ENCODE measurements at places on chromosomes 6 and 20. TPM values are rescaled to one million over a fixed set of nuclear protein-coding genes. Genes with fewer than 3 reads are reported as not detected.

DNA sequence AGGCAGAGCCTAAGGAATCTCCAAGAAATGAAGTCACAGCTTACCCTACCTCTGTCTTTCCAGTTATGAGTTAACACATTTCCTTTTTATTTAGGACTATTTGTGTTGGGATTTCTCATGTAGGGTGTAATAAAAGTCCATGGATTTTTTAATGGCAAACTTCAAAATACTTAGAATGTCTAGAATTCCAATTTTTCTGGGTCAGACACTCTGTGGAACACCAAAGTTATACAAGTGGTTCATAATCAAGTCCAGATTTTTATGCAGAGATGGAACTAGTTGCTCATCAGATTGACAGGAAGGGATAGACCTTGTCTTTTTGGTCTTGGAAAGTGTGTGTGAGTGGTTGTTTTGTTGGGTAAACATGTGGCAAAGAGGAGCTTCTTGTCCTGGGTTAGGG lies 303.5 kb upstream of the RNF24 start:
- H3K4me1 ChIP-seq, result no peaks in the 10 kb centered on the region
- no peak for DNase-seq
- no peak overlapping the region for H3K4me3 ChIP-seq

F13A1 gene
- not detected for polyA plus RNA-seq

DNA sequence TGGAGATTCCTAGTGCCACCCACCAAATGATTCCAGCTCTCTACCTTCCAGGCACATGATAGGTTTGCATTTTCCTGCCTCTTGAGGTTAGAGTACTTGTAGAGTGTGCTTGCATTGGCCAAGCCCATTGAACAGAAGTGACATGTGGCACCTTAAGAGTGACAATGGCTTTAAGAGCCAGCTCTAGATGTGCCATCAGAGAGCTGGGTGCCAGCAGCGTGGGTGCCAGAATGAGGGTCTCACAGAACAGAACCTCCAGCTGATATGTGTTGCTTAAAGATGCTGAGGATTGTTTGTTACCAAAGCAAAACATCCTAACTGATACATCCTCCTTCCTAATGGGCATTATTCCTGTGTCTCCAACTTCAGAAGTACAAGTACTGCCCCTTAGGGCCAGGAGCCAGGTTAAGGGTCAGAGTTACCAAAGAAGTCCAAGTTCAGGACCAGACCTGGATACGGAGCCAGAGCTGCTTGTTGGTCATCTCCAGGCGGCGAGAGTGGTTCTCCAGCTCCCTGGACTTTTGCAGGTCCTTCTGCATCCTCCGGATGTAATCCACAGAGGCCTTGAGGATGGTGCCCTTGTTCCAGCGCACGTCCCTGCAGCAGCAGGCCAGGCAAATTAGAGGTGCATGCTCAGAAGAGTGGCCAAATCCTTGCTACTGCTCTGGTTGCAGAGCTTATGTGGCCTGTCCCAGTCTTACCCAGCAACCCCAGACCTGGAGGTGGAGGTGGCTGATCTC lies 47.5 kb downstream of the MDFI start:
- no peak overlapping the region for H3K4me3 ChIP-seq
- H3K27me3 ChIP-seq, result no peaks in the 10 kb centered on the region
- H3K27ac ChIP-seq, result no peak overlapping the region
- no peak for DNase-seq

DNA sequence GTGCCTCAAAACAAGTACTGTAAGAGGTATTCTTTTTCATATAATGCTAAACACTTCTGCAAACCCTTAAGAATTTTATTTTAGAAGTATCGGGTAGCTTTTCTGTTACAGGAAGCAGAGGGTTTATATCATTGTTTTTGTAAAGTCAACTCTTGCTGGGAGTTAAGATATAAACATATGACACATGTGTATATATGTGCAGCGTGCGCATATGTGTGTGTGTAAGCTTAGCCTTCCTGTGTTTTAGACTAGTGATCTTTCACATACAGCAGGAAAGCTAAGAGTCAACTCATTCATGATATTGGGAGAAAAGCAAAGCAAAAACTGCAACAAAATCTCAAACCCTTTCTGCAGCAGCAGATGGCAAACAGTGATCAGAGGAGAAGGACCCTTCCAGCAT lies 102.4 kb downstream of the ARID1B start:
- H3K27ac ChIP-seq, result no peak overlapping the region
- no peaks in the 10 kb centered on the region for H3K27me3 ChIP-seq
- DNase-seq, result no peak
- no peak overlapping the region for H3K4me3 ChIP-seq

LPA gene
- polyA plus RNA-seq, result not detected

GRCh38 chr6:38163186-38164130 lies 343.9 kb downstream of the ZFAND3 start:
- no peak for DNase-seq
- no peak overlapping the region for H3K27ac ChIP-seq
- no peaks in the 10 kb centered on the region for H3K27me3 ChIP-seq
- H3K36me3 ChIP-seq, result no peaks in the 10 kb centered on the region
- H3K4me3 ChIP-seq, result no peak overlapping the region

C20orf144 gene
- 0.12 TPM for polyA plus RNA-seq

POU5F1 gene
- polyA plus RNA-seq, result not detected

GRCh38 chr20:53683506-53683905 lies 89.9 kb upstream of the ZNF217 start:
- H3K36me3 ChIP-seq, result no peaks in the 10 kb centered on the region
- no peak overlapping the region for H3K4me3 ChIP-seq
- H3K4me1 ChIP-seq, result peaks cover 12% of the 10 kb centered on the region
- H3K27me3 ChIP-seq, result no peaks in the 10 kb centered on the region
- H3K27ac ChIP-seq, result no peak overlapping the region

DNAH8 gene
- under 0.01 TPM for polyA plus RNA-seq

GRCh38 chr6:16533210-16533609 lies 228.1 kb downstream of the ATXN1 start:
- no peaks in the 10 kb centered on the region for H3K4me1 ChIP-seq
- H3K4me3 ChIP-seq, result no peak overlapping the region

PACSIN1 gene
- 0.02 TPM for polyA plus RNA-seq

HEY2 gene
- polyA plus RNA-seq, result not detected

DNA sequence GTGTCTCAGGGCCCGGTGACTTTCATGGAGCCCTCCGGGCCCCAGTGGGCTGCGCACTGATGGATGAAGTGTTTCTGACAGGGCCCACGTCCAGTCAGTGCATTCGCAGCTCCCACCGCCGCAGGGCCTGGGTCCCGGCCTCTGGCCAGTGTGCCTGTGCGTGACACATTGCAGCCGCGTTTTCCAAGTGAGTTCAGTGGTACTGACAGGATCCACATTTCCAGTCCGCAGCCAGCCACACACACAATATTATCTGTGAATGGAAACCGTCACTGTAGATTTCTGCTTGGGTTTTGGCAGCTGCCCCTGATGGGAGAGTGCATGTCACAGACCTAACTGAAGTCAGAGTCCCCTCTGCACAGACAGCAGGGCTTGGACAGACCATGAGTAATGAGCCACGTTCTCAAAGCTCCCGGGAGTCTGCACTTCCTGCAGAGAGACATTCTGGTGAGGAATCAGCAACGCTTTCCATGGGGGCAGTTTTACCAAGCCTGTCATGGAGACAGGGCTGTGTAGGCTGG lies 171.4 kb downstream of the MYLK4 start:
- no peak overlapping the region for H3K27ac ChIP-seq
- H3K4me1 ChIP-seq, result no peaks in the 10 kb centered on the region
- no peaks in the 10 kb centered on the region for H3K27me3 ChIP-seq

DNA sequence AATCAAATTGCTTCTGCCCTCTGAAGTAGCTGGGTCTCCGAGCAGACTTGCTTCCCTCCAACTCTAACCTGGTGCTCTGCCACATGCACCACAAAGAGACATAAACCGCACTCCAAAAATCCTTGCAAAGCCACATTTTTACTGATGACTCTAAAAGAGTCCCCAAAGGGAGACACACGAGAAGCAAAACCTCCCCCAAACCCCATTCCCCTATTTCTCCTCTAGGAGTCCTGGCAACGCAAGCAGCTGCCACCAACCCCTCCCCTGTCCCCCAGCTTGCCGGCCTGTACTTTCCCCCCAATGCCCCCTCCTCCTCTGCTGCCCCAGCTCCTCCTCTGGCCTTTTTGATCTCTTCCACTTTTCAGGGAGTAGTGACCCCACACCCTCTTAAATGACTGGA lies 180.1 kb upstream of the ARID1B start:
- no peak overlapping the region for H3K27ac ChIP-seq
- no peak for DNase-seq
- peaks cover 8% of the 10 kb centered on the region for H3K4me1 ChIP-seq

RAB44 gene
- polyA plus RNA-seq, result 0.12 TPM

- H3K36me3 ChIP-seq, result peaks cover 8% of the 10 kb centered on the region
- peaks cover 22% of the 10 kb centered on the region for H3K4me1 ChIP-seq
- no peak for DNase-seq
- H3K27ac ChIP-seq, result peak overlapping the region; percentile 99
- H3K27me3 ChIP-seq, result no peaks in the 10 kb centered on the region
Measured at GRCh38 chr6:34657307-34657978, 39.1 kb downstream of the ILRUN start.

GRCh38 chr20:41134362-41135186 lies 2.8 kb upstream of the PLCG1 start:
- H3K4me1 ChIP-seq, result peaks cover 18% of the 10 kb centered on the region
- no peak overlapping the region for H3K27ac ChIP-seq
- H3K4me3 ChIP-seq, result no peak overlapping the region
- no peak for DNase-seq
- no peaks in the 10 kb centered on the region for H3K27me3 ChIP-seq

- no peaks in the 10 kb centered on the region for H3K4me1 ChIP-seq
- no peak overlapping the region for H3K4me3 ChIP-seq
- H3K27me3 ChIP-seq, result peaks cover 52% of the 10 kb centered on the region
- no peak for DNase-seq
Measured at GRCh38 chr6:30136570-30137286, 788 bp downstream of the TRIM40 start.

- no peaks in the 10 kb centered on the region for H3K36me3 ChIP-seq
- H3K4me1 ChIP-seq, result no peaks in the 10 kb centered on the region
- H3K27ac ChIP-seq, result no peak overlapping the region
- H3K27me3 ChIP-seq, result 0 out of 2 replicates have a peak, but pooled peaks cover 4% of the 10 kb centered on the region
- H3K4me3 ChIP-seq, result no peak overlapping the region
- no peak for DNase-seq
Measured at GRCh38 chr20:57451795-57452661, 60.8 kb downstream of the RBM38 start.

DNA sequence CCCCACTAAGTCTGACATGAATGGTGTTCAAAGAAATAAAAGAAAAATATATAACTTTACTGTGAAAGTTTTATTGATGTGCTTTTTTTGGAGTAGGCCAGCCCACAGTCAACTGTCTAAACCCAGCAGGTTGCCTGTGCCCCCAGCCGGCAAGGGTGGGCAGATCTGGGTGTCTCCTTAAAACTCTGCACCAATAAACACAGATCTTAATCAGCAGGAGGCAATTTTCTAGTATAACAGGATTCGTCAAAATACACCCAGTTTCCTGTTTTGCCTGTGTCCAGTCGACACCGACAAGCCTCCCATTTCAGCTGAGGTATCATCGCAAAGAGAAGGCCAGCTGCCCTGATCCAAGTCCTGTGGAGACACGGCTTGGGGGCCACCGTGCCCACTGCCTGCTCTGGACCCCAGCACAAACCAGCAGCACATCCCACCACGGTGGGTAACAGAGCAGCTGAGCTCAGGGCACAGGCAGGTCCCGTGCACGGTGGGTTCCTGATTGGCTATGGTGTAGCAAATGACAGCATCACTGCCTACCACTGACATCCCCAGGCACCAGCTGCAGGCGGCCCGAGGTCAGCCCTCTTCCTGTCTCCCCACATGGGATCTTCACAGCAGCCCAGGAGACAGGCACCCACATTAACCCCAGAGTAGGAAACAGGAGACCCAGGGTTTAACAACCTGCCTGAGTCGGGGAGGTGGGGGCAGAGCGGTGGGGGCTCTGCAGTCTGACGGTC lies 15.7 kb downstream of the BMP7 start:
- peak overlapping the region; percentile 56 for H3K27ac ChIP-seq
- peak; percentile 66 for DNase-seq
- no peaks in the 10 kb centered on the region for H3K27me3 ChIP-seq
- no peaks in the 10 kb centered on the region for H3K4me1 ChIP-seq
- H3K4me3 ChIP-seq, result no peak overlapping the region

PAK1IP1 gene
- 19.1 TPM for polyA plus RNA-seq

DNA sequence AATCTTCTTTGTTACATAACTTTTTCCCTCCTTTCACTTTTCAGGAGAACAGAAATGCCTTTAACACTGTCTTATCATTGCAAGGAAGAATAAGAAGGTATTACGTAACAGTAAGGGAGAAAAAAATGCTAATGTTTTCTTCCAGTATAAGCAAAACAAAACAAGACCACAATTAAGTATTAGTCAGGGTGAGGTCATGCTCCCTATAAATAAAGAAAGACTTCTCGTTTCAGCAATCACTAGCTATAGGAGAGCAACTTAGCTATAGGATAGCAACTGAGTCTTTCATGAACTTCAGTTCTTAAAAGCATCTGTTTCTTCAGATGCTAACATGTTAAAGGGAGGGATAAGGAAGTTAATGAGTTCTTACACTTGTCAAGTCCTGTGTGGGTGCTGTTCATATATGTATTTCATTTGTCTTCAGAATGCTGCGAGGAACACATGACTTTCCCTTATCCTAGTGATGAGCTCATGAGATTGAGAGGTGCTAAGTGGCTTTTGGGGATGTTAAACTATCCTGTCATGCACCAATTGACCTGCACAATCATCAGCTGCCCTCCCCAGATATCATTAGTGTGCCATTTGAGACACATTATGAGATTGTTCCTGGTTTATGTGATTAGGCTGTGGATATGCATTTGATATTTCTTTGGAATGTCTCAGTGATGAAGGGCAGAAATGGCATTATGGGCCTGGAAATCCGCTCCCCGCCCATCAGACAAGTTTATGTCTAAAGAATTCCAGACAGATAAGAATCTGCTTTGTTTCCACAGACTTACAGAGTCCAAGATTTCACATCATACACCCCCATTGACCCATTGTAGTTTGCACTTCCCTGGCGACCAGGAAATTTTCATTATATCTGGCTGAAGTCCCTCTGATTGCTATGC lies 37.5 kb downstream of the LAMA4 start:
- H3K36me3 ChIP-seq, result no peaks in the 10 kb centered on the region
- no peak overlapping the region for H3K4me3 ChIP-seq
- no peaks in the 10 kb centered on the region for H3K27me3 ChIP-seq
- H3K4me1 ChIP-seq, result peaks cover 24% of the 10 kb centered on the region
- DNase-seq, result no peak

TGM3 gene
- not detected for polyA plus RNA-seq

- H3K4me3 ChIP-seq, result no peak overlapping the region
- H3K4me1 ChIP-seq, result no peaks in the 10 kb centered on the region
- H3K36me3 ChIP-seq, result no peaks in the 10 kb centered on the region
- no peak for DNase-seq
- H3K27ac ChIP-seq, result no peak overlapping the region
- no peaks in the 10 kb centered on the region for H3K27me3 ChIP-seq
Measured at GRCh38 chr6:53398247-53399026, 49.7 kb upstream of the ELOVL5 start.

- H3K4me1 ChIP-seq, result no peaks in the 10 kb centered on the region
- no peak for DNase-seq
- peaks cover 30% of the 10 kb centered on the region for H3K36me3 ChIP-seq
- H3K27me3 ChIP-seq, result no peaks in the 10 kb centered on the region
- H3K4me3 ChIP-seq, result no peak overlapping the region
Measured at GRCh38 chr20:35551503-35551902, 9.6 kb downstream of the ERGIC3 start.

PNPLA1 gene
- not detected for polyA plus RNA-seq

- H3K36me3 ChIP-seq, result no peaks in the 10 kb centered on the region
- H3K4me1 ChIP-seq, result no peaks in the 10 kb centered on the region
- peak; percentile 78 for DNase-seq
- H3K27me3 ChIP-seq, result no peaks in the 10 kb centered on the region
Measured at GRCh38 chr6:118800394-118801071, 93.4 kb upstream of the ASF1A start.

GRCh38 chr6:44078827-44079671 lies 48.2 kb downstream of the MRPL14 start:
- H3K27ac ChIP-seq, result no peak overlapping the region
- H3K4me1 ChIP-seq, result peaks cover 79% of the 10 kb centered on the region
- no peak overlapping the region for H3K4me3 ChIP-seq
- no peaks in the 10 kb centered on the region for H3K36me3 ChIP-seq
- H3K27me3 ChIP-seq, result no peaks in the 10 kb centered on the region

KIF13A gene
- 23.1 TPM for polyA plus RNA-seq

All from SK-N-SH (cell line).